Right atrium auricular region (tissue), 2 donors: ENCODE measurements at places on chromosomes 2 and 18. TPM values are rescaled to one million over a fixed set of nuclear protein-coding genes. Genes with fewer than 3 reads are reported as not detected.

The KCNK3 gene
- 47.5 TPM for total RNA-seq

The RND3 gene
- 25.4 TPM for total RNA-seq

The ALKAL2 gene
- total RNA-seq, result not detected

GRCh38 chr2:204625135-204625534 lies 79.9 kb downstream of the PARD3B start:
- DNase-seq, result no peak

GRCh38 chr2:240532031-240532775 lies 25.6 kb downstream of the ANKMY1 start:
- DNase-seq, result no peak

GRCh38 chr2:216491793-216492596 lies 6.6 kb upstream of the RPL37A start:
- DNase-seq, result no peak

The SLC66A3 gene
- total RNA-seq, result 19.2 TPM

- no peak for DNase-seq
These were observed 281.9 kb downstream of the ZEB2 start for GRCh38 chr2:144237830-144238627.

The POTEJ gene
- total RNA-seq, result not detected

GRCh38 chr18:60978338-60978737 lies 354.9 kb upstream of the CDH20 start:
- DNase-seq, result no peak

DNA sequence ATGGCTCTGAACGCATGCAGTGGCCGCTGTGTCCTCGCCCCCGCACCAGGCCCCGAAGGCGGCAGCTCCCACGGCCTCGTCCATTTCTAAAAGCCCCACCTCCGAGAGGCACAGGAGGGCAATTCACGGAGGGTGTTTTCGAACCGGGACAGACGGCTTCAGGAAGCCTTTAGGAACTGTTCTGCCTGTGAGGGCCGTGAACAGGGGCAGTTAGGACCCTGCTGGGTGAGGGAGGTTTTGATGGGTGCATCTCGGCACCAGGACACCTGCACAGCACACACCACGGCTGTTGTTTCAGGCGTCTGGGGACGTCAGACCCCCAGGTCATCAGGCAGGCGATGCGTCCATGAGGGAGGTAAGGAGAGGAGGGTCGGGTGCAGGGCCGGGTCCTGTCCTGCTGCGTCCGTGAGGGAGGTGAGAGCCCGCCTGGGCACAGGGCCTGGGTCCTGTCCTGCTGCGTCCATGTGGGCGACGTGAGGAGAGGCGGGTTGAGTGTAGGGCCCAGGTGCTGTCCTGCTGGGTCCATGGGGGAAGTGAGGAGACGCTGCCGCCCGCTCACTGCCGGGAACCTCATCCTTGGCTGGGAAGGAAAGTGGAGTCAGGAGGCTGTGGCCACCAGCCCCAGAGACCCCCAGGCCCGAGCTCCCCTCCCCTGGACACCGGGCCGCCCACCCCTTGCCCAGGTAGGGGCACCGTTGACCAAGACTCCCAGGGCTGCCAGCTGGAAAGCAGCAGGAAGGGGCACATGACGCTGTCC lies 25.5 kb upstream of the KCNG2 start:
- no peak for DNase-seq

The RETREG2 gene
- total RNA-seq, result 26.6 TPM

The PSD4 gene
- 2.4 TPM for total RNA-seq
